ENCODE measurements at places on chromosomes 4 and X.
A peak's percentile ranks its signal among the peaks of the same experiment; 100 is the strongest.

GRCh38 chr4:99720206-99720605, 62.6 kb upstream of the C4orf54 start:
- no peak for DNase-seq

- no peak for DNase-seq
Observed at GRCh38 chrX:130631011-130631410, 229.2 kb downstream of the RBMX2 start.

- DNase-seq, result no peak
Observed at GRCh38 chr4:15521442-15522039, 51.9 kb downstream of the CC2D2A start.

GRCh38 chr4:122739174-122739573, 6.7 kb downstream of the BBS12 start:
- DNase-seq, result no peak

DNA sequence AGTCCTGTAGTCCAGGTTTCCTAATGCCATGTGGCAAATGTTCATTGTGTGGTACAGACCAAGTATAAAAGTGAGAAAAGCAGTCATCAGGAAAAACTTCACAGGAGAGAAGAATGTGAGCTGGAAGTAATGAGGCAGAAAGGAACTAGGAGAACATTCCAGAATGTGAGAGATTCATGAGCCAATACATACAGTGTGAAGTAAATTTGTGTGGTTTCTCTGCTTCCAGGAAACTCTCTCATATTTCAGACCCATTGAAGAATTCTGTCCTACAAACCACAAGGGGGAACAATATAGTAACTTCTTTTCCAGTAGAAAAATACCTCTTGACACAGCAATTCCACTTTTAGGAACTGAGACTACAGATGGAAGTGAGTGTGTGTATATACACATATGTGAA, 136.5 kb downstream of the RNF150 start:
- DNase-seq, result no peak

DNA sequence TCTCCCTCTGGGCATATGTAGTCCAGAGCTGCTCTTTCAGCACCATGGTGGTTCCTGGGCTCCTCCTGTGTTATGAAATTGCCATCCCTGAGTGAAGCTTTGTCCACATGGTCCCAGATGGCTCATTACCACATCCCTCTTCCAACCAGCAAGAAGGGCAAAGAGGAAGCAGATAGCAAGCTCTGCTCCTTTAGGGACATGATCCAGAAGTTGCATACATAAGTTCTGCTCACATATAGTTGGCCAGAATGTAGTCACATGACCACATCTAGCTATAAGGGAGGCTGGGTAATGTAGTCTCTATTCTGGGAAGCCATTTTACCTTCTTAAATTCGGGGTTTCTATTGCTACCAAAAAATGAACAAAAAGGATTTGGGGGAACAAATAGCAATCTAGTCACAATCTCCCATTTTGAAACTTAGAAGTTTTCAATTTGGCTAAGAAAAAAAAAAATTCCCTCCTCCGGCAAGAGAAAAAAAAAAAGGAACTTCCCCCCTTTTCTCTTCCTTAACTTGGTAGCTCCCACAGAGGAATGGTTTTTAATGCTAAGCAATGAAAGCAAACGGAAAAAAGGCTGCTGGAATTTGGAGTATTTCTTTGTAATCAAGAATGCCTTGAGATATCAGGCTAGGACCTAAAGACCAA, 88.2 kb upstream of the USP9X start:
- peak; percentile 32 for DNase-seq

- DNase-seq, result no peak
Observed at GRCh38 chr4:176313596-176314336, 6.0 kb upstream of the SPCS3 start.

DNA sequence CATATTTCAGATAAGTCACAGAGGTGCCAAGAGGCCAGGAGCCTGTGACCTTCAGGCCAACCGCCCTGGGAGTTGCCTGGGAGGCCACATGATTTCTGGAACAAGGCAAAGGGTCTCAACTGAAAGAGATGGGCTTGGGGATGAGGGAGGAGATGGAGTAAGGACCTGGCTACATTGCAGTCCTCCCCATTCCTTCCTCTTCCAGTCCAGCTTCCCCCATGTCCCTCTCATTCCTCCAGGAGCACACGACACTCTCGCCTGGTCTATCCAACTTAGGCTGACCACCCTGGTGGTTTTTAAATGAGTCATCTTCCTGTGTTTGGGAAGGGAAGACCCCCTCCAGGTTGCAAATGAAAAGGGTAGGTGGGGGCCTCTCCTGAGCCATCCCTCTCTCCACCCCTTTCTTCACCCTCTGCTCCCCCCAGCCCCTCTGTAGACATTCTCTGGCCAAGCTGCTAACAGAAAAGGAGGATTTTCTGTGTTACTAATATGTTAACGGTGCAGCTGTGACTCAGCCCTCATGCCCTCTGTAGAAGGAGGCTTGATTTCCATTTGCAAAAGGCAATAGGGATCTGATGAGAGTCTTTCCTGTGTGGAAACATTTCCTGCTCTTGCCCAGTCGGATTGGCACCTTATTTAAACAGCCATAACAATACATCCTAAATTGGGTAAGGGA, 79.2 kb downstream of the RTL5 start:
- no peak for DNase-seq

GRCh38 chr4:78477276-78477675, 74.3 kb upstream of the ANXA3 start:
- DNase-seq, result no peak

GRCh38 chrX:638482-639131, 8.0 kb downstream of the SHOX start:
- peak; percentile 14 for DNase-seq

DNA sequence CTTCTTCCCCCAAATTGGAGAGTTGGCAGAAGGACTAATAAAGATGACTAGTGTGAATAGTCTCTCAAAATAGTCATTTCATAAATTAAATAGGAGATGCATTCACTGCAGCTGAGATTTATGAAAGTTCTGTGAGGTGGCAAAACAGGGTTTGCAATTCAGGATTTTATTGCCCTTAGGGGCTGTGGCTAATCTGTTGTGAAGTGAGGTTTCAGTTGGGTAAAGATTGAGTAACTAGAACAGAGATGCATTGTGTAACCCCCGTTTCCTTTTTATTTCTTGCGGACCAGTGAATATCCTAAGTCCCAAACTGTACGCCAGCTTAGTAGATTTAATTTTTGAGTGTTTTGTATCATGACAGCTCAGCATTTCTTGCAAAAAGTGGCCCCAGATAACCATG, 16.2 kb upstream of the SCRG1 start:
- no peak for DNase-seq

DNA sequence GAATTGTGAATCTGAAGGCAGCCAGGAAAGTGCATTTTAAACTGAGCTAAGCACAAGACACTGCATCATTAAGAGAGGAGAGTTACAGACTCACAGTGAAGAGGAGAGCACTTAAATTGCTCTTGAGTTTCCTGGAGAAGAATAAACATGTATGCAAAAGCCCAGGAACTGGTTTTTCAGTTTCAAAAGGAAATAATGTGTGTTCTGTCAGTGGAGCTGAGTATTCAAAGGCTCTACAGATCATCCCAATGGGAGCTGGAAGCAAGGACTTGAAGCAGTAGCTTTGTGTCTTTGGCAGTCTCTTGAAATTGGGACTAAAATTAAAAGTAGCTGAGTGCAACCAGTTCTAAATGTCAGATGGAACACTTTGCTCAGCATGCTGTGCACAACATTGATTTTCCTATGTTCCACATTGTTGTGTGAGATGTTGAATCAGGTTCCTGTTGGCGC, 147.5 kb upstream of the ANK2 start:
- no peak for DNase-seq

DNA sequence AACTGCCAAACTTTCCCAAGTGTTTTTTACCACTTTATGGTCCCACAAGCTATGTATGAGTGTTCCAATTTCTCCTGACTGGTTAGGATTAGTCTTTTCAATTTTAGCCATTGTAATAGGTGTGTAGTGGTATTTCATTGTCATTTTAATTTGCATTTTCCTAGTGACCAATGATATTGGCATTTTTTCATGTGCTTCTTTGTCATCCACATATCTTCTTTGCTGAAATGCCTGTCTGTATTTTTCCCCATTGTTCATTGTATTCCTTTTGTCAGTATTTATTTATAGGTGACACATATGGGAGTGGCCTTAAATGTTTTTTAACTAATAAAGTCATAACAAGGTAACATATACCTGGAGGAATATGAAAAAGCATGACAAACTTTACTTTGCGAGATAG, 9.2 kb upstream of the UBE2D3 start:
- DNase-seq, result no peak

DNA sequence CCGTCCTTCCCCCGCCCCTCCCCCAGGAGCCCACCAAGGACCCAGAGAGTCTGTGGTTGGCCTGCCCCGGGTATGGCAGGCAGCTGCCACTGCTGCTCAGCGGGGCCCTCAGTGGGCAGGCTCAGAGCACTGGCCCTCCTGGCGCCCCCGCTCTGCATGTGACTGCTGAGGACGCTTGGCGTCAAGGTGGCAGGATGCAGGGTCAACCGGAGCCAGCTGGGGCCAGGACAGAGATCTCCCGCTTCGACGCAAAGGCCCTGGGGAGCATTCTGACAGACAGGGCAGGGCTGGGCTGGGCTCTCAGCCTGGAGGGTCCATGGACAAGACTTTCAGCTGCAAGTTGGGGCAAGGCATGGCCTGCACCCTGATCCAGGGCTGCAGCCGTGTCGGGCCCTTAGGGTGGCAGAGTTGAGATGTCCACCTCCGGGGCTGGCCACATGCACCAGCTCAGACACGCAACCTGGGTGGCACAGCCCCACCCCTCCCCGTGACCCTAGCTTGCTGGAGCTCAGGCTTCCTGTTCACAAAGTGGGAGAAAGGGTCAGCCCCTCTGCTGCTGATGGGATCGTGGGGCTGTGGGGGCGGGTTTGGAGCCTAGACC, 30.3 kb downstream of the LRPAP1 start:
- DNase-seq, result no peak

- DNase-seq, result no peak
Observed at GRCh38 chr4:5799406-5799805, 88.4 kb downstream of the EVC start.

GRCh38 chr4:154005171-154005520, 216.3 kb upstream of the SFRP2 start:
- no peak for DNase-seq

DNA sequence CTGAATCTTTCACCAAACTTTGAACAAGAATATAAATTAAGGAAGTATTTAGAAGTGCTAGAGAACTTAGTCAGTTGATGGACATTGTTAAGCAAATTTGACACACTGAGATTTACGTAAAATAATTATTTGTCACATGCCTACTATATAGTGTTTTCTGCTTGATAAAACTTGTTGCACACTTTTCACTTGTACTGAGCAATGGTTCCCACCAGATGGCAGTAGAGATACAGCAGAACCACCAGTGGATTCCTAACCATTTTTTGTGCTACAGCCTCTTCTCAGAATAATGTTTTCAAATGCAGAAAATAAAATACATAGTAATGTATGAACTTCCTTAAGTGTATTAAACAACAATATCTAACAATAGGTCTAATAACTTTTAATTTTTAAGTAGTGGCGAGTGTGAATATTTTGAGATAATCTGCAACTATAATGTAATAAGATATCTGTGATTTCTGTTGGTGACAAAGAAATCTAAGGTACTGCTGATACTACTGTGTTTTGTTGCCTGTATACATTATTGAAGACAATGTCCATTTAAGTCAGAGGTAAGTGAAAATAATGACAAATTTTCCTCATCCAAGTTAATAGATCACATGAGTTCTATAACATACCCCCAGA, 81.2 kb downstream of the APOOL start:
- peak; percentile 31 for DNase-seq

GRCh38 chr4:179597301-179597700, 2155.1 kb upstream of the AGA start:
- no peak for DNase-seq

GRCh38 chr4:10741961-10742699, 57.6 kb upstream of the CLNK start:
- no peak for DNase-seq

DNA sequence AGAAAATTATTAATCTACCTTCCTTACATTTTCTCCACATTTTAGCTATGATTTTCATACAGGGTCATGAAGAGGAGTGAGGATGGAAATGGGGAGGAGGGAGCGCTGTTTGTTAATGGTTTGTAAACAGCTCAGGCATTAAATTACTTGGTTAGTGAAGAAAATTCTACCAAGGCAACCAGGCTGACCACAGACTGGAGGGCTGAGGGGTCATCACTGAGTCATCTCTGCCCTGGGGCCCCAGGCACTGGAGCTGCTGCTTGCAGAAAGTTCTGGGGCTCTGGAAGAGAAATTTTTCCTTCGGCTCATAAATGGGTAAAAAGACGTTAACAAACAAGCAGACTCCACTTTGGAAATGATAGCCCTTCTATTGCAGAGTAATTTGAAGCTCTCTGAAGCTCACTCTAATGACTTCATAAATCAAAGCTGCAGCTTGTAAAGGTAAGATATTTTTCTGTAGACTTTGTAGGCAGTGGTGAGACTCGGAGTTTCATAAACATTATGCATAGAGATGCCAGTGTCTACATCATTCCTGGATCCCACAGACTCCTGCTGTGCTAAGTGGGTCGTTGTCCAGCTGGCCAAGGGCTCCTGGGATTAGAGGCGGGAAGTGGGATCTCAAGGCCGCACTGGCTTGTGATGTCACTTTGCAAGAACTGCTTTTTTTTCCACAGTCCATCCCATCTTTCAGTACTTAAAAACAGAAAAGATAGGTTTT, 159.6 kb downstream of the PTTG2 start:
- no peak for DNase-seq

- peak; percentile 30 for DNase-seq
Observed at GRCh38 chr4:74934888-74935287, 2.0 kb downstream of the PARM1 start.

- no peak for DNase-seq
Observed at GRCh38 chrX:46575991-46576392, 2.4 kb downstream of the CHST7 start.

DNA sequence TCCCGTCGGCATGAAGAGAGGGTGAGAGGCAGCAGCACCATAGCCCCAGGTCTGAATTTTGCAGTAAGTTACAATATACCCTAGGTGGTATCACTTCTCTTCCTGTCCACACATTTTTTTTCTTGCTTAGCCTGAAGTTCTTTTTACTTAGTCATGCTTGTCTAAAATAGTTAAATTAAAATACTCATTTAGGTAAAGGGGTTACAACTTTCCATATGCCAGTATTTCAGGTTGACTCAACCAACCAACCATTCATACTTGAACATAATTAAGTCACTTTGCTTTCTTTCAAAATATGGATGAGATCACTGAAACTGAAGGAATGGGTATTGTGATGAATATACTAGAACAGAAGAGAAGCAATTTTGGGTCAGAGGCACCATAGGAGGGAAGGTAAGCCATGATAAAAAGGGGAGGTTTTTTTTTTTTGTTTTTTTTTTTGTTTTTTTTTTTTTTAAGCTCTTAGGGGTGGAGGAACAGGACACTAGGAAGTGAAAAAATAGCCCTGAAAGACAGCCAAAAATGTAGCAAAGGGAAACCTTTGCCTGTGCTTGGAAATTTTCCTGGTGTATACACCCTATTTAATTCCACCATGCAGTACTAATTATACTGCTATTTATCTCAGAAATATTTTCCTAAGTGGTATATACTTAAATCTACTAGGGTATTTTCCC, 41.8 kb downstream of the RPS6KA3 start:
- no peak for DNase-seq

DNA sequence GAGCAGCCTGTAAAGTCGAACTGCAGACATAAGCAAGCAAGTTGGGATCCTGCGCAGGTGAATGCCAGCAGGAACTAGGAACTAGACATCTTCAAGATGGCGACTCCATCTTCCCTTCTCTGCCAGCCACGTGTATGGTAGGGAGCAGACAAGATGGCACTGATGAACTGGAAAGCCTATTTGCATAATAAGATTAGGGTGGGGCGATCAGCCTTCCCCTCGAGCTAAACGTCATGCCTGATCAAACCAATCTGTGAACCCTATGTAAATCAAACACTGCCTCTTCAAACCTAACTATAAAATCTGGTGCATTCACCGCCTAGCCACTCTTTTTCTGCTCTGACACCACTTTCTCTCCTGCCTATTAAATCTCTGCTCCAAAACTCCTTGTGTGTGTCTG, 28.1 kb upstream of the LGI2 start:
- no peak for DNase-seq

Measured in D341Med (cell line).